Thyroid gland (tissue), 4 donors: ENCODE measurements at places on chromosomes 13 and 19. TPM values are rescaled to one million over a fixed set of nuclear protein-coding genes. Genes with fewer than 3 reads are reported as not detected.

GRCh38 chr13:53074114-53074513 lies 45.5 kb downstream of the OLFM4 start:
- no peak for DNase-seq

CYP2A6 gene
- total RNA-seq = not detected

MBD3L3 gene
- not detected for total RNA-seq

- no peak for DNase-seq
These were observed 31.4 kb downstream of the ELF1 start for GRCh38 chr13:40987606-40988280.

DNA sequence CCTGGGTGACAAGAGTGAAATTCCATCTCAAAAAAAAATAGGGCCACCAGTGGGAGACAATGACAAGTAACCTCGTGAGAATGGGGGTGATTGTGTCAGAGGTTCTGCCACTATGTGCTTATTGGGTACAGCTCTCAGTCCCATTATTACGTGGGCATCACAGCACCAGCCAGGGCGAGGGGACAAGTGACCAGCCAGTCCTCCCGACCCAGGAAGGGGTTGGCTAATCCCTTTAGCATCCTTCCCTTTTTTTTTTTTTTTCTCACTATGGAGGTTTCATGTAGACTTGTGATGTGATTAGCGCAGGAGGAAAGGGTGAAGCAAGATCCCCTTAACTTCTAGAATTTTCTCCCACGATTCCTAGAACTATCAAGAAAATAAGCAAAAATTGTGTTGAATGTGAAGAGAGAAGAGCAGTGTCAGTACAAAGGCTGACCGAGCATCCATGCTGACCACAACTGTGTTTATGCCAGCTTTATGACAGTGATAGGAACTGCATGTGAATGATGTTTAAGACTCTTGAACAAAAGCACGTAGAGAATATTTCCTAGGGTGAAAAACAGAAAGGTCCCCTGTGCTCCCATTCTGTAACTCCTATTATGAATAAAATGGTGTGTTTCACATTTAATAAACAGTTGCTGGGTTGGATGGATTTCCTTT lies 50.0 kb downstream of the ALOX5AP start:
- DNase-seq = no peak

DNA sequence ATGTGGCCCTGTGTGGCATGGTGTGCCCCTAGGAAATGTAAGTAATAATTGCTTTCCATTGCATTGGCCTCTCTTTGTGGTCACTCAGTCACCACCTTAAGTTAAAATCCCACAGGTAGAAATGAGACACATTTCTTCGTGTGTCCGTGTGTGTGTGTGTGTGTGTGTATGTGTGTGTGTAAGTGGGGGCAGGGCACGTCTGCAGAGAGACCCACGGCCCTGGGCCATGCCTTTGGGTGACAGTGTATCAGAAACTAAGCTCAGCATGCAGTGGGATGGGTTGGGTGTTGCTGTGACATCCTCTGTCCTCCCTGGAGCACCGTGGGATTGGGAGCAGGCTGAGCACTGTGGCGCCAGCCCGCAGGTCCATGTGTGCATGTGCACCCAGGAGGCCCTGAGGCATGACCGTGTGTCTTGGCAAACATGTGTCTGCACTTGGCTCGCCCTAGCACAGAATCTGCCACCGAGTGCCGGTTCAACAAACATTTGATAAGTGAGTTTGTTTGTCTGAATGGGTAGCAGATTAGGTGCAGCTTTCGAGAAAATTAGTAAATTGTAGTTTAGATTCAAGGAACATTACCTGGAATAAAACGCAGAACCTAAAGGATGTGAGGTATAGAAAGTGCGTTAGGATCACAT lies 91.8 kb downstream of the WTIP start:
- no peak for DNase-seq

GRCh38 chr19:14413693-14414181 lies 5.4 kb downstream of the DDX39A start:
- no peak for DNase-seq

DNA sequence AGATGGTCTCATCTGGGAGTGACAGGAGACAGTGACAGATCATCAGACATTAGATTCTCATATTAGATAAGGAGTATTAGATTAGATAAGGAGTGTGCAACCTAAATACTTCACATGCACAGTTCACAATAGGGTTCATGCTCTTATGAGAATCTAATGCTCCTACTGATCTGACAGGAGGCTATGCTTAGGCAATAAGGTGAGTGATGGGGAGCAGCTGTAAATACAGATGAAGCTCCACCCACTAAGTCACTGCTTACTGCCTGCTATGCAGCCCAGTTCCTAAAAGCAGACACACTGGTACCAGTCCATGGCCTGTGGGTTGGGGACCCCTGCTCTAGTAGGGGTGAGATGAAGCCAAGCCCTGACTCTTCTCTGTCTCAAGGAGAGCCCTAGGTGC lies 10.0 kb upstream of the IGFL3 start:
- DNase-seq = no peak

- DNase-seq = no peak
These were observed 1769.0 kb upstream of the PCDH20 start for GRCh38 chr13:63184693-63185092.

FFAR1 gene
- total RNA-seq = not detected

DNA sequence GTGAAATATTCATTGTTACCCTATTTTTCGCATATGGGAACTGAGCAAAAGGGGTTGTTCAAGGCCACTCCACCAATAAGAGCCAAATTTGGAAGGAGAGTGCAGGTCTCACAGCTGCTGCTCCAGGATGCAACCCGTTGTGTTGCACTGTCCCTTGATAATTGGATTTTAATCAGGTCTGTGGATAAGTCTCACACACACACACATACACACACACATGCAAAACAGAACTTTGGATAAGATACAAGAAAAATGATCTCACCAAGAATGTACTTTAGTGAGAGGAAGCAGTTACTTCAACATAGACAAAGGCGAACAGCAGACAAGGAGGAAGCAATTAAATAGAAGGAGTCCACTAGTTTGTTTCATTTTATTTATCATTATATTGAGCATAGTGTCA lies 127.3 kb upstream of the EDNRB start:
- no peak for DNase-seq

DNA sequence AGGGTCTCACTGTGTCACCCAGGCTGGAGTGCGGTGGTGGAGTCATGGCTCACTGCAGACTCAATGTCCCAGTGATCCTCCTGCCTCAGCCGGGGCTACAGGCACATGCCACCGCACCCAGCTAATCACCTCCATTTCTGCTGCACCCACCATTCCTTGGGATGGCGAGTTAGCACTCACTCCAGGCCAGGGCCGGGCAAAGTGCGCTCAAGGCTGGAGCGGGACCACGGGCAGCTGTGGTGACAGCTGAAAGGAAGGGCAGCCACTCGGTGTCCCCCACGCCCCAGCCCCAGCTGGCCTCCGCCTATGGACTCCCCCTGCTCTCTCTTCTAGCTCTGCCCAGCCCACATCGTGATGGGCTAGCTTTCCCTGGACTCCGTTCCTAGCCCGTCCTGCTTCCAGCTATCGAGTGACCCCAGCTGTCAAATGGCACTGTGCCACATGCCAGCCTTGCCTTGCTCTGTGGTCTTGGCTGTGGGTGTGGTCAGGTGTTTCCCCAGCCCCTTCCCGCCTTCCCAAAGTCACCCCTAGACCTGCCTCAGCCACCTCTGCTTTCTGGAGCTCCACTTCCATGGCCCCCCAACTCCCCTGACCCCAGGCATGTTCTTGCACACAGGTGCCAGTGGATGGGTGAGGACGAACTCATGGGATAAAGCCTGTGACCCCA lies 4.1 kb downstream of the MICOS13 start:
- DNase-seq = no peak

COX7A1 gene
- total RNA-seq = 8.0 TPM

- no peak for DNase-seq
These were observed 270.0 kb downstream of the SLITRK6 start for GRCh38 chr13:85529218-85529594.

- no peak for DNase-seq
These were observed 9.3 kb downstream of the ZNF582 start for GRCh38 chr19:56383826-56384605.

ZNF729 gene
- total RNA-seq = not detected

DNA sequence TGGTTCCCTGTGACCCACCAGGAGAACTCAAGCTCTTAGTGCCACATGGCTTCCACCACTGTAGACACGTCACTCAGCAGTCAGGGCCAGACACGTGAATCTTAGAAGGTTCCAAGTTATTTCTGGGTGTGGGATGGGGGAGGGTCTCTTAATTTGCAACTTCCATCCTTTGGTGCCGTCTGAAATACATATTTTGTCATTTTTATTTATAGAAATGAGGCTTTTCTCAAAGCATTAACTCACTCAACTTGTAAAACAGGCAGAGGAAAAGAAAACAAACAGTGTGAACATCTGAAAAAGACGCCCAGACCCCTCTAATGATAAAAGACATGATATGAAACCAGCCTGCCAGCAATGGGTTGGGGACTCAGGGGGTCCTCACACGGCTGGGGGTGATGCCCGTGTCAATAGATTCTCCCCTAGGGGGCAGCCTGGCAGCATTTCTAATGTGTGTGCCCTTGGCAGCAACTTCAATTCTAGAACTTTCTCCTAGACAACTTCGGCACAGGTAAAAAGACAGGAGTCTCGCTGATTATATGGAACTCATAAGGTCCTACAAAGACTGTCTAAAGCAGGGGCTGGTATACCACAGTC lies 15.4 kb downstream of the PIP5K1C start:
- no peak for DNase-seq

GRCh38 chr19:38278751-38279150 lies 14.4 kb downstream of the SPINT2 start:
- DNase-seq = no peak

GRCh38 chr13:62357887-62358645 lies 942.4 kb upstream of the PCDH20 start:
- no peak for DNase-seq

HOMER3 gene
- 55.6 TPM for total RNA-seq

GRCh38 chr19:15866636-15867035 lies 31.2 kb downstream of the CYP4F2 start:
- no peak for DNase-seq

DNA sequence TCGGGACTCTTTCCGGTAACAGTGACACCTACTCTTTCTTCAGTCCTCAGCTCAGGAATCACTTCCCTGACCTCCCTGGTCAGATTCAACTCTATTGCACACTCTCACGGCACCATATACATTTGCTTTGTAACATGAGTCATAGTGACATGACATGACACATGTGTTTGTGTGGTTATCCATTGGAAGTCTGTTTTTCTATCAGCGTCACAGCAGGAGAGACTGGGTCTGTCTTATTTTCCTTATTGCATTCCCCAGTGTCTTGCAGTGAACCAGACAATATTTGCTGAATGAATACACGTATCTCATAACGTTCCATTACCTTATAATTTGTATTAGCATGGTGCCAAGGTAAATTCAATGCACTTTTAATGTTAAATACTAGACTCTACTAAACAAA lies 102.0 kb downstream of the DCLK1 start:
- no peak for DNase-seq

FCER2 gene
- total RNA-seq = not detected

- DNase-seq = no peak
These were observed 16.9 kb upstream of the PROZ start for GRCh38 chr13:113141601-113141970.

DNA sequence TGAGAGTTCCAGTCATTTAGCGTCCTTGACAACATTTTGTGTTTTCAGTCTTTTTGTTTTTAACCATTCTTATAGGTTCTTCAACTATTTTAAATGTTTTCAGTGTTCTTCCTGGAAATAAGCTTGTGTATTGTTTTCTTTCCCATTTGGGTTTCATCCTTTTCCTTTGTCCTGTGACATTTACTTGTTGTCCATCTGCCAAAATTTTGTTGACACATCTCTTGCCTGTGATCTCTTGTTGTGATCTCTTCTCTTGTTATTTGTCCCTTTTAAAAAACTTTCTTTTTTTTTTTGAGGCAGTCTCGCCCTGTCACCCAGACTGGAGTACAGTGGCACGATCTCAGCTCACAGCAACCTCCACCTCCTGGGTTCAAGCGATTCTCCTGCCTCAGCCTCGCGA lies 96.5 kb downstream of the PDS5B start:
- no peak for DNase-seq

DNA sequence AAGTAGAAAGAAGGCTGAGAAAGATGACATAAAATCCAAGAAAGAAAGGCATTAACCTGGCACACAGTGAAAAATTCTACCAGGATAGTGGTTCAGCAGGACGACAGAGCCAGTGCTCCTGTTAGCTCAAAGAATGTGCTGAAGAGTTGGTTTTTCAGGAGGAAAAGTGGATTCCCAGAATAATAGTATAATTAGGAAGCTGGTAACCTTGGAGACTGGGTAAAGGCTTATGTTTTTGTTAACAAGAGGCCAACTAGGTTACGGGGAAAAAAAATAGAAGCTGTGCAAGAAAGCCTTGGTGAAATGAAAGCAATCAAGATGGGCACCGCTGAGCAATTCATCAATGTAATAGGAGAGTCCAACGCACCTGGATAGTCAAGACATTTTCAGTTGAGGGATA lies 54.7 kb downstream of the SLC15A1 start:
- no peak for DNase-seq
